ENCODE measurements at places on chromosomes 11 and 22.

GRCh38 chr22:44325718-44326490 is 13.2 kb upstream of the SHISAL1 start:
- no peak for DNase-seq

- DNase-seq: no peak
Measured at GRCh38 chr22:20912494-20912893, 4.7 kb upstream of the CRKL start.

DNA sequence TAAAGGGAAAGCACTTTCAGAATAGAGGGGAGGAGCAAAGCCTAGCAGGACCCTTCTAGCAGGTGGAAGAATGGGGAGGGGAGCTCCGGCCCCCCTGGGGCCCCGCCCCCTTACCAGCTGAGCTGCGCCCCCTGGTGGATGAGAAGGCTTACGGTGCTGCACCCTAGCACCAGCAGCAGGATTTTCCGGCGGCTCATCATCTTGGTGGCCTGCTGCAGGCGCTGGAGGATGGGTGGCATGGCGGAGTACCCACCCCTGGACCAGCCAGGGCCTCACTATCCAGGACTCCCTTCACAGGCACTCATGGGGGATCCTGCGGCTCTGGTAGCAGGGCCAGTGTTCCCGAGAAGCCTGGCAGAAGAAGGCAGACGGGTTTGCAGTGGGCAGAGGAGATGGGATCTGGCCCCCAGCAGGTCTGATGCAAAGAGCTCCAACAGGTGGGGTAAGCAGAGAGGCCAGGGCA is 3.8 kb downstream of the GAL3ST3 start:
- DNase-seq: peak; percentile 67

GRCh38 chr11:72274435-72274834 is 30.5 kb upstream of the PHOX2A start:
- DNase-seq: no peak

DNA sequence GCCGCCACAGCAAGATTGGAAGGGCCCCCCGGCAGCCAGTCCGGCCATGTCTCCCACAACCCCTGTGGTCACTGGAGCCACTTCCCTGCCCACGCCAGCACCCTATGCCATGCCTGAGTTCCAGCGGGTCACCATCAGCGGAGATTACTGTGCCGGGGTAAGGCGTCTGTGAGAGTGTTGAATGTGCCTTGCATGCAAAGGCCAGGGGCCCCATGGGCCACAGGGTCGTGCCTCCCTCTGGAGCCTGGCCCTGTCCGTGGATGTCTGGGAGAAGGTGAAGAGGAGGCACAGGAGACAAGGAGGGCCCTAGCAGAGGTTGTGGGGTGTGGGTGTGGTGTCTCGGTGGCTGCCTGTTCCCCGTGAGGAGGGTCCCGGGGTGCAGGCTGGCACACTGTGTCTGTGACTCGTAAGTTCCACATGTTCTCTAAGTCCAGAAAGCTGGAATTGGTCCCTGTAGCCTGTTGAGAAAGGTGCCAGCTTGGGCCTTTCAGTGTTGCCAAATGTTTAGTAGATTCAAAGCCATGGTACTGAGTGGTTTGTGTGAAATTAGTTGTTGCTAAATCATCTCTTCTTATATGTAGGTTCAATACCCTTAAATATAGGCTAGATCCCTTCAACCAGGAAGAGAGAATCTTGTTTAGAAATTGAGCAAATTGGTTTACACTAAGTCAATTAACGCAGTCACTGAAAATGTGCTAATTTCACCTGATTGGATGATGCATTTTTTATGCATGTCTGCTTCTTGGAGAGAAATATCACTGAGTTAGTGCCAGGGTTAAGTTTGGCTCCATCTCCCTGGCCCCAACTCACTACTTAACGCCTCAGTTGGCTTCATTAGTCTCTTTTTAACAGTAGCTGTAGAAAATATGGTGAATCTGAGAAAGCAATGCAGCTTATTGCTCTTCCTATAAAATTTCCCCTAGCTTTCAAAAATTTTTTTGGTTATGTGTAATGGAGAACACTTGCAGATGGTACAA is 23.8 kb downstream of the AMPD3 start:
- no peak for DNase-seq

DNA sequence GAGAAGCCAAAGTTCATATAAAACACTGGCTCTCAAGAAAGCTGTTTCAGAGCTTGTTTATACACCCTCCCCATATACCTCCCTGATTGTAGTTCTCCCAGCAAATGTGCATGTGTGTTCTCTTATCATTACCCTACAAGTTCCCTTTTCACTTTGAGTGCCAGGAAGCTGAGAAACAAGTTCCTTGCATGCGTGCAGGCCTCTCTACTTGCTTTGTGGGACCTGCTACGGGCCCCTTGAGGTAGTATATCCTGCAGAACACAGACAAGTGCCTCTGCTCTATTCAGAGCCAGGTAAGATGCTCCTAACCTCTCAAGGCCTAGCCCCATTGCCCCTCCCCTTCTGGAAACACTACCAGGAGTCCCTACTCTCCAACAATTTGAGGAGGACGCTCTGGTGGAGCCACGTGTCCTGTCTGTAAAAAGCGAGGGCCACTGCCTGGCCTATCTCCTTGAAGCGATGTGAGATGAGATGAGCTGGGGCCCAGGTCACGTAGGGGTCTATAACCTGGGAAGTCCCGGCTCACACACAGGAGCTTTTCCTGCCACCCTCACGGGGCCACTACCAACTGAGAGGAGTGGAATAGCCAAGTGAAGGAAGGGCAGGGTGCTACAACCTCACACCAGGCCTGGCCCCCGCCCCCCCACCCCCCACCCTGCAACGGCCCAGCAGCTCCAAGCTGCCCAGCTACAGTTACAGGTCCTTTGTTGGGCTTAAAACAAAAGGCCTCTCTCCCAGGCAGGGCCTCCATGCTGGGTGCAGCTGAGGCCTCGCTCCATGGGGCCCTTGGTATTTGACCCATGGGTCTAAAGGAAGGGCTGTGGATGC is 2.6 kb upstream of the ATP5MGL start:
- DNase-seq: no peak

GRCh38 chr11:75330291-75330690 is 21.2 kb downstream of the ARRB1 start:
- no peak for DNase-seq

GRCh38 chr11:120090411-120090810 is 47.5 kb downstream of the TRIM29 start:
- DNase-seq: no peak

DNA sequence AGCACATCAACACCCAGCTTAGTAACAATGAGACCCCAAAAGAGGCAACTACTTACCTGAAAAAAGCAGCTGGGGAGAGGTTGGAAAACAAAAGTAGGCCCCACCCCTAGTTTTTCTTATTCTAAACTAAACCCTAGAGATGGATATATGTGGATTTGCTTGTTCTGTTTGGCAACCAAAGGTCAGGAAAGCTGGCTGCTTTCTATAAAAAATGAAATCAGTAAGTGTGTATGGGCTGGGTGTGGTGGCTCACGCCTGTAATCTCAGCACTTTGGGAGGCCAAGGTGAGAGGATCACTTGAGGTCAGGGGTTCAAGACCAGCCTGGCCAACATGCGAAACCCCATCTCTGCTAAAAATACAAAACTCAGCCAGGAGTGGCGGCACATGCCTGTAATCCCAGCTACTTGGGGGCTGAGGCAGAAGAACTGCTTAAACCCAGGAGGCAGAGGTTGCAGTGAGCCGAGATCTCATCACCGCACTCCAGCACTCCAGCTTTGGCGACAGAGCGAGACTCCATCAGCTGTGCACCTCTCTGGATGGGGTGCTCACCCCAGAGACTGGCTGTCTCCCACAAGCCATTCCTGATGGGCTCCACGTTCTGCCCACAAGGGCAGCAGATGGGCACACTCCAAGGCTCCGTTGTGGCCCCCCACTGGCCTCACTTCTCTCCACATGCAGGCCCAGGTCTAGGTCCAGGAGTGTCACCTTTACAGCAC is 30.0 kb downstream of the PACSIN2 start:
- DNase-seq: no peak

- peak; percentile 48 for DNase-seq
Measured at GRCh38 chr11:27861706-27862430, 161.6 kb upstream of the BDNF start.

DNA sequence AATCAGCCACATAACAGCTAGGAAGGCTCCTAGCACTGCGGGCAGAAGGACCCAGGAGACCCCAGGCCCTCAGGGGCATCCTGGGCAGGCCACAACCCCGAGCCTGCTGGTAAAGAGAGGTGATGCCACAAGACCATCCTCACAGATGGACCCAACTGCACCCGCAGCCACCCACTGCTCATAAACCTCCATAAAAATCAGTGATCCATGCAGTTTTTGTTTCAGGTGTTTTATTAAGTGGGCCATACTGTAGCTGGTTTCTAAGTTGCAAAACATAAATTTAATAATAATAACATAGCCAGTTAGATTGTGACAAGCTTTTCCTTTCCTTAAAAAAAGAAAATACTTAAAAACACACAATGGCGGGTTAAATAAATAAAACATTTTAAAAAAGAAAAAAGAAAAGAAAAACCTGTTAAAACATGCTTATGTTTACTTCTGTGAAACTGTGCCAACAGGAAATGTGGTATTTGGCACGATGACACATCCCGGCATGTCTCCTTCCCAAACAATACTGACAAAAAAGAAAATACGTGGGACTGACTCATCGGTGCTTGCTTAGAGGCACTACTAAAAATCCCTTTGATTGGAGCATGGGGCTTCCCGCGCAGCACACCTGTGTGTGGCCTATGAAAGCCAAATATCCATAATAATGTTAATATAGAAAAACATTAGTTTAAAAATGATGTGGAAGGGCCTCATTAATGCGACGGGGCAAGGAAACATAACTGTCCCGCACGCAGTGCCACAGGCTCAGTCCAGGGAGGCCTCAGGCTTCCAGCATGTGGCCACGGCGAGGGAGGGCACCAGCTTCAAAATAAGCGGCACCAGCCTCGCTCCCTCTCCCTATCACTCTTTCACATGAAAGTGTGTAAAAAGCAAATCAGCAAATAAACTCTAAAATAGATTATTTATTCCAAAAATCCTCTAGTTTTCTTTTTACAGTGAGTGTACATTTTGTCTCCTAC is 47.5 kb upstream of the SCUBE2 start:
- DNase-seq: peak; percentile 58

GRCh38 chr11:76159983-76160661 is 46.2 kb downstream of the WNT11 start:
- DNase-seq: no peak

- peak; percentile 72 for DNase-seq
Measured at GRCh38 chr11:121741761-121742361, 289.1 kb upstream of the SORL1-AS1 start.

DNA sequence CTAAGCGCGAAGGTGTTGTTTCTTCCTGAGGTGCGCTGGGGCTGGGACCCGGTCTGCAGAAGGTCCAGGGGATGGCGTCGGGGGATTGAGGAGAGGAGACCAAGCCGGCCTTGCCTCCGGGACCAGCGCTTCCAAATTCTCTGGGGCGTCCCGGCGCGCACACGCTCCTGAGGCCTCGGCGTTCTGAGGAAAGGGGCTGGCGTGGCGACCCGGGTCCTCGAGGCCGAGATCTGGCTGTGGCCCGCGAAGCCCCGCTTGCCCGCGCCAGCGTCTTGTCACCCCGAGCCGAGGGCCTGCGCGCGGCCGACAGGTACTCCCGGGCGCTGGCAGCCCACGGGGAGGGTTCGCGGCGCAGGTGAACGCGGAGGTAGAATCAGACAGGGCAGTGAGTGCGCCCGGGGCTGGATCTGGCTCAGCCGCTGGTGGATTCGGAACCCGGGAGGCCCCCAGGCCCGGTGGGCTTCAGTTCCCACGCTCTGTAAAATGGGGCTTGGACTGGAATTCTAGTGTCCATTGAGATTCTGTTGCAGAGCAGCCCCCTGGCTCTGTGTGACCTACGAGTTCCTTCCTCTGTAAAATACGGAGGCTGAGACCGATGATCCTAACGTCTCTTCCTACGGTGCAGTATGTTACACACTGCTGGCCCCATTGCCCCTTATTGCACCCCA is 14.7 kb downstream of the SSH3 start:
- no peak for DNase-seq
